T-helper 2 cell (primary cell): ENCODE measurements at places on chromosomes 1 and 21.

DNA sequence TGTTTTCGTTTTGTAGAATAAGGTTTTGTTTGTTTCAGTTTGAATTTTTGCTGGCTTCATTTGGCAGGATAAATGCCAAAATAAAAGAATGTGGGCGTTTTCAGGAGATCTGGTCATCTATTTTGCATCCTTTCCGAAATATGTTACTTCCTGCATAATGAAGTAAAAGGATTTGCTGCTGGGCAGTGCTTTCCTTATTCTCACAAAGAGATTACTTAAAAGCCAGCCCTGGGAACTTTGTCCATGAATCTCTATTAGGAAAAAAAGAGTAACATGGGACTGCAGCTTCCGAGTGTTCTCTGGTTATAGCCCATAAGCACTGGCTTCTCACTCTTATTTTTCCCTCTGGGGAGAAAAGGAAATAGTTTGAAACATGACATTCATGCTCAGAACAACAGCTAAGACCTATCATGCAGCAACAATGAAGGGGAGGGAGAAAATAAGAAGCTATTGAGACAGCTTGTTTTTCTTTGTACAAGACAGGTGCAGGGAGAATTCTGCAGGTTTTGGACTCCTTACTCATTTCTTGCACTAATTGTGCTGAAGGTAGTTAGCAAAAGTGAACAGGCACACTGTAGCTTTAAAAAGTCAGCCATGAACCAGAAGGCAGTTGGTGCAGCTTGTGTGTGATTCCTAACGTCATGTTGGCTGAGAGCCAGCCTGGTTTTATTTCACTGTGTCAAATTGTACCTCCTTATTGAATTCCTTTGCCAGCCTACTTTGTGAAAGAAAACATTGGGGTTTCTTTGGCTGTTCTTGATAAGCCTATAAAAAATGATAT is at the start of gene SAMD13:
Gene SAMD13 (plus strand): TSS at position 705 of the 781 bp plus-strand sequence. CDS start 1,527 bp downstream, outside the sequence.
- no peak for DNase-seq

GRCh38 chr1:114152508-114153260 is 985 bp downstream of the SYT6 start:
- no peak for DNase-seq

GRCh38 chr1:47745715-47746609 is 251.2 kb downstream of the TRABD2B start:
- DNase-seq = no peak

DNA sequence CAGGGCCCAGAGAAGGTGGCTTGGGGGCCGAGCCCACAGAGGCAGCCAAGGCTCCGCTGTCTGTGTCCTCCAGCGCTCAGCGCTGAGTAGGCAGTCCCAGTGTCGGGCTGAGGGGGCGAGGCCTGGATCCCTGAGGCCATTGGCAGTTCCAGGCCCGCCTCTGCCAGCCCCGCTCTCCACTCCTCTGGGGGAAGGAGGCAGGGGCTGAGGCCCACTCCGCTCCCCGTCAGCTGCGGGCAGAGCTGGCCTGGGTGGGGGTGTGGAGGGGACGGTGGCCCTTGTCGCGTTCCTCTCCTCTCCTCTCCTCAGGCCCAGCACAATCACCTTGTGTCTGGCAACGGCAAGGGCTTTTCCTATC is 132.8 kb downstream of the CASZ1 start:
- DNase-seq = no peak

- no peak for DNase-seq
Observed at GRCh38 chr1:20873311-20873710, 86.2 kb upstream of the HP1BP3 start.

DNA sequence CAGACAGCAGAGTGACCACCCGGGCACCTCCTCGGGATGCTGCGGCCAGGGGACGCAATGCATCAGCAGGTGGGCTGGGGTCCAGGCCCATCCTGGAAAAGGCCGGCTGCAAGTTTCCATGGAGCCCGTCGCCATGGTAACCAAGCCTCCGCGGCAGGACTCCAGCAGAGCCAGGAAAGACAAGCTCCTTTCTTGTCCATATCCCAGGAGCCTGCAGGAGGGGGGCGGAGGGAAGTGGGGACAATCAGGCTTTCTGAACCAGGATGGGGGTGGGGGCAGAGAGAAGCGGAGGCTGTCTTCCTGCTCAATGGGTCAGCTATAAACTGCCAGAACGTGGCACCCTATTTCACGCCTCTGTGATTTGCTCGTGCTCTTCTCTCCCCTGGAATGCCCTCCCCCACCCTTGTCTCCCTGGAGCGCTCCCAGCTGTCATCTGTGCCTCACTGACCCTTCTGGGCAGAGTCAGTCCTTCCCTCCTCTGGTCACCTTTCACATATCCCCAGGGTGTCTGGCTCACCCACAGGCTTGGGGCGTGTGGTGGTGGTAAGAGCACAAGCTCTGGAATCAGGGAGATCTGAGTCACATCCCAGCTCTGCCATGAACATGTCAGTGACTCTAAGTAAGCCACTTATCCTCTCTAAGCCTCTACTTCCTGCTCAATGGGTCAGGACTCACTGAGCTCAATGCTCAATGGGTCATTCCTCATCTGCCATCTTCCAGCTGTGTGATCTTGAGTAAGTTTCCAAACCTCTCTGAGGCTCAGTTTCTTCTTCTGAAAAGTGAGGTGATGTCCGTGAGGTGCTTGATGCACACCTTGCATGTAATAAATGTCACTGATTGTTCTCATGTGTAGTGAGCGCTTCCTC is 58.9 kb upstream of the LAPTM5 start:
- DNase-seq = no peak

GRCh38 chr1:109115685-109116084 is 1.8 kb downstream of the ELAPOR1 start:
- DNase-seq = no peak

DNA sequence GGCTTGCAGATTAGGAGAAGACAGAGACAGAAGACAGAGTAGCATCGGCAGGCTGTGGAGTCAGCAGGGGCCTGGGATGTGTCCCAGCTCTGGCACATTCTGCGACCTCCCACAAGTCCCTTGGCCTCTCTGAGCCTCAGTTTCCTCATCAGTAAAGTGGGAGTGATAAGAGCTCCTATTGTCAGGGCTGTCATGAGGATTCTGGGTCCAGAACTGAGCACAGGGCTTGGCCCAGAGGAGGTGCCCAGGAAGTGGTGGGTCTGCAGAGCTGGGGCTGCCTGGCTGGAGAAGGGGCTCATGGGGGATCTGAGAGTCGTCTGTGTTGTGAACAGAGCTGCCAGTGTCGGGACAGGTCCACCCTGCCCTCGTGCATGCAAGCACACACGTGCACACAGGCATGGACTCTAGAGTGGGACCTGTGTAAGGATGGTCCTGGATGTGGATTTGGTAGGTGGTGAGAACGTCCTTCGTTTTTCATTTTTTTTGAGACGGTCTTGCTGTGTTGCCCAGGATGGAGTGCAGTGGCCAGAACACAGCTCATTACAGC is 262.9 kb downstream of the PTPRU start:
- DNase-seq = no peak

DNA sequence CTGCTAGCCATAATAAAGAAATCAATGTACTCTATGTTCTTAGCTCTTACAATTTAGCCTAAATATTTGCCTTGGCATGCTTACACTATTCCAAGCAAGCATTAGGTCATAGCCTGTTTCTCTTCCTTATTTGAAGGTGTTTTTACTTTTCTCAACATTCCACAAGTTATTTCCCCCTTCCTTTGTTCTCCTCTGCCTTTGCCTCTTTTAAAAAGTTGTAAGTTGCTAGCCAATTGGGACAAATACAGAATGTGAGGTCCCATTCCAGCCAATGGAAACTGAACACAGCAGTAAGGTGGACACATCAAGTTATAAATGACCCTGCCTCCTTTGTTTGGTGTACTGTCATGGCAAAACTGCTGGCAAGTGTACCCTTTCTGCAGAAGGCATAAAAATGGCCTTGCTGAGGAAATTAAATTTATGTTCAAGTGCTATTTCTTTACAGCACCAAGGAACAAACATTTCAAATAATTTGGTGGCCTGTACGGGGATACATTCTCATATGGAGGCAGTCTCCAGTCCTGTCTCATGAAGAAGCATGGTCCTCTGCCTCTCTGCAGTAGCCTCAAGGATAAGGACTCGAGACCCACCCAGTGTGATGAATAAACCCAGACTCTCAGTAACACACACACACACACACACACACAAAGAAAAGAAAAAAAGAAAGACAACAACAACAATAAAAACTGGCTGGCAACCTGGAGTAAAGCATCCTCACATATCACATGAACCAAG is 28.8 kb upstream of the FMO1 start:
- DNase-seq = no peak

DNA sequence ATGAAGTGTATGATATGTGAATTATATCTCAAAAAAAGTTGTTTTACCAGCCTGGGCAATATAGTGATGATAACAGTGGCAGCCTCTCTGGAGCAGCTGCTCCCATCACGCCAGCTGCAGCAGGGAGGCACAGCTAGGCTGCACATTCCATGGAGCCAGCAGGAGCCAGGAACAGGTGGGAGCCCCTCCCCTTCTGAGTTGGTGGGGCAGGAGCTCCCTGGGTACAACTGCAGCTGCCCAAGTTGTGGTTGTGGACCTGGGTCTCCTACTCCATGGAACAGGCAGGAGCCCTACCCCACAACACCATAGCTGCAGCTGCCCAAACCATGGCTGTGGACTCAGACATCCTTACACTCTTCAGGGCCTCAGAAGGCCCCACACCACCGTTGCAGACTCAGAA is 21.7 kb upstream of the FNBP1L start:
- DNase-seq = no peak

- no peak for DNase-seq
Observed at GRCh38 chr21:31124010-31124409, 85.7 kb upstream of the KRTAP19-8 start.

DNA sequence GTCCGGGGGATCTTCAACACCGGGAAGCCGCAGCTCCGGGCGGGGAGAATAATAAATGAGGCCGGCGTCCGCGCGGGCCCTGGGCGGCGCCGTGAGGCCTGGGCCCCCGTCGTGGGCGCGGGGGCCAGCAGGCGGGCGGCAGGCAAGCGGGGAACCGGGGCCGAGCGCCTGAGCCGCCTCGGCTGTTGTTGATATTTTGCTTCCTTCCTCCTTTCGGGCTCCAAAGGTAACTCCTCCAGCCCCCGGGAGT is at the start of gene MEF2D:
Gene MEF2D (minus strand): TSS at position 233 of the 250 bp plus-strand sequence. CDS start 17,483 bp downstream, outside the sequence.
- no peak for DNase-seq
